Activated CD4-positive, alpha-beta T cell treated with anti-CD3 and anti-CD28 coated beads, Interleukin-2, amount 50 U/mL, for 1 hour (primary cell): ENCODE measurements at places on chromosomes 5 and 9.

- DNase-seq: no peak
Measured at GRCh38 chr5:56530626-56531138, 284.7 kb upstream of the MAP3K1 start.

DNA sequence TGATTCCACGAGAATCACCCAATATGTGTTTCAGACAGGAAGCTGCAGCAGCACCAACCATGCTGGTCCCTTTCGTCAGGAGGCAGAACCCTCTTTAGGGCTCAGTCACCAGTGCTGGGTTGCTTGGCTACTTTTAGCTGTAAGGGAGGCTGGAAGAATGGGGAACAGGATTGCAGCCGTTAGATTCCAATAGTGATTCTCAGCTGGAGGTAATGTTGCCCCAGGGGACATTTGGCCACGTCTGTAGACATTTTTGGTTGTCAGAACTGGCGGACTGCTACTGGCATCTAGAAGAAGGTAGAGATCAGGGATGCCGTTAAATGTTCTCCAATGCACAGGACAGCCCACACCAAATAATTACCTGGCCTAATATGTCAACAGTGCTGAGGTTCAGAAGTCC, 81.8 kb downstream of the ANKRD33B start:
- DNase-seq: no peak

DNA sequence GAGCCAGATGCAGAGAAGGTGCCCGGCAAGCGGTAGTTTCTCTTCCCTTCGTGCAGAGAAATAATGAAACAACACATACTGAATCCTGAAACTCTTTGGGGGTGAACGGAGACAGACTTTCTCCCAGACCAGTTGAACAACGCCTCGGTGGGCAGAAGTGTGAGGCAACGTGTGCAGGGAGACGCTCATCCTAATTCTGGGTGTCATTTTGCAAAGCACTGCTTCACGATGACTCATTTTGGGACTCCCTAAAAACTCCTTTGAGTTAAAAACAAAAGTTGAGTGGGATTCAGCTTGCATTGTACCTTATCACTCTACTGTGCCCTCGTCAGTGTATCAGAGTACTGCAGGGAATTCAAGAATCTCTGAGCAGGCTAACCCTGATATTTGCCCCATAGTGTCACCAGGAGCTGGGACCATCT, 3.5 kb upstream of the NEK6 start:
- no peak for DNase-seq

DNA sequence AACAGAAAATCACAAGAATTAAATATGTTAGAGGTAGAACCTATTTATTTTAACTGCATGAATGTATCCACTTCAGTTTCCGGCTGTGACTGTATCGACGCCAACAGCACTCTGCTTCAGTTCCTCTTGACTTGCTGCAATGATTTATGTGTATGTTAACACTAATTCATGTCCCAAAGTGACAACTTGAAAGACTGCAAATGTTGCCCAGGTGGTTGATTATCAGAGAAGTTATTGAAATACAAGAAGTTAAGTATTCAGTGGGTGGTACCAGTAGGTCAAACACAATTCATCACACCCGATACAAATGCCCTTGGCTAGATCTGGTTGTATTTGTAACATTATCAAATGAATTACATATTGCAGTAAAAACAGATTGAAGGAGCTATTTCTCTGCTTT, 622.7 kb upstream of the CDH18 start:
- no peak for DNase-seq

GRCh38 chr9:76426807-76427419, 32.1 kb upstream of the GCNT1 start:
- no peak for DNase-seq

- DNase-seq: no peak
Measured at GRCh38 chr9:22036866-22037626, 27.9 kb upstream of the CDKN2B start.

- no peak for DNase-seq
Measured at GRCh38 chr5:93336330-93337110, 244.5 kb downstream of the NR2F1-AS1 start.

DNA sequence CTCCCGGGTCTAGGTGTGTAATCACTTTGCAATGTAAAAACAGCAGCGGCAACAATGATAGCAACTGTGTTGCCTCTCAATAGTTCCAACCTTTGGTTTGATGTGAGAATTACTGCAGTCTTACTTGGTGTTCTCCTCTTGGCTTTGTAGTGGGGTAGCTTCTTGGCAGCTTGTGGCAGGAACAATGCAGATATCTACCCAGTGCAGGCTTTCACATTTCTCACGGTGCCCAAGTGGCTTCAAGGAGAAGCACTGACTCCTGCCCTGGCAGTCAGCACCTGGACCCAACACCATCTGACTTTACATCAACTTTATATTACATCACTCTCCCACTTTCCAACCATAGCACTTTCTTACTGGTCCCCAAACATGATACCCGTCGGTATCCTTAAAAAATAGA, 28.4 kb upstream of the TIFAB start:
- DNase-seq: no peak

DNA sequence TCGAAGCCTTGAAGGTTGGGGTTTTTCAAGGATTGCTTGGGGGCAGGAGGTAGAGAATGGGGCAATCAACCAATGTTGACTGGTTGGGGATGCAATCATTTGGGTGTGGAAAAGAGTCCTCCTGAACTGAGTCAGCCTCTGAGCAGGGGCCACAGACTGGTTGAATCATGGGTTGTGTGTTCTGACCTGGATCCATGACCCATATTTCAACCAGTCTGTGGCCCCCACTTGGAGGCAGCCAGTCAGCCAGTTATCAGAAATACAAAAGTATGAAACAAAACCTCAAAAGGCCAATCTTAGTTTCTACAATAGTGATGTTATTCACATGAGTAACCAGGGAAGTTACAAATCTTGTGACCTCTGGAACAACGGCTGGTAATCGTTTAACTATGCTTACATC, 81.4 kb upstream of the RANBP6 start:
- no peak for DNase-seq

DNA sequence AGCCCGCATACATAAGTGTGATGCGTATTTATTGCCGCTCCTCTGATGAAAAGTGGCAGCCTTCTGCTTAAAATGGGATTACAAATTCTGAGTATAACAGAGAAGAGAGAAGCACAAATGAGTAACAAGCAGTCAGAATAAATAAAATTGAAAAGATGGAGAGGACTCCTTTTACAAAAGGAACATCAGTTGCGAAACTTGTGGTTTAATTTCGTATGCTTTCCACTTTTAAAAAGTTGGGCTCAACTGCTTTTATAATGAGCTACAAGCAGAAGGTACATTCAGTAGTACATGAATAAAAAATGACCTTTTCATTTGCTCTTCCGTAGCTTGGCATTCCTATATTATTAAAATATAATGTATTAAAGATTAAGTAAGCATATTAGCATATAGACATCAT, 320.0 kb downstream of the FBXL17 start:
- DNase-seq: no peak

DNA sequence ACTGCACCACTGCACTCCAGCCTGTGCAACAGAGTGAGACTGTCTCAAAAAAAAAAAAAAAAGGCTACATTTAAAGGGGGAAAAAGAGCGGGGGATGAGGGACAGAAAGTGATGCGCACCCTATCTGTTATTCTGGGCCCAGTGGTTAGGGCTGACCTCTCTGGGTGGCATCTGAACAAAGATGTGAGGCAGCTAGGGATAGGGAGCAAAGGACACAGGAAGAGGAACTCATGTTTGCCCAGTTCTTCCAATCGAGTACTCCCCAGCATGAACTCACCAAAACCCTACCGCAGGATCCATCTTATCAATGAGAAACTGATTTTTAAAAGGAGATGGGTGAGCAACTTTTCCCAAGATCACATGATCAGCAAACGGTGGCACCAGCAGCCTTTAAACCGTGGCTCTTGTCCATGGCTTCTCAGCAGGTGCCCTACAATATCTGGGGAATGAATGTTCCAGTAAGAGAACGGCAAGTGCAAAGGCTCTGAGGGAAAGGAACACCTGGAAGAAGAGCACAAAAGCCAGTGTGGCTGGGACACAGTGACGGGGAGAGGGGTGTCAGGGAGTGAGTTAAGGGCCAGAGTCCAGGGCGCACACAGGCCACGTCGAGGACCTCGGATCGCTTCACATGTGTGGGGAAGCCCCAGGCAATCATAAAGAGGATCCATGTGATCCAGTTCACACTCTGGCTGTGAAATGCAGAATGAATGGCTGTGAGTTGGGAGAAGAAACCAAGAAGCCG, 22.0 kb downstream of the RAPGEF1 start:
- no peak for DNase-seq

- DNase-seq: no peak
Measured at GRCh38 chr9:93207860-93208734, 24.2 kb downstream of the WNK2 start.

GRCh38 chr9:128911529-128912035, 9.2 kb upstream of the PHYHD1 start:
- no peak for DNase-seq

GRCh38 chr5:5342784-5343183, 79.7 kb upstream of the ICE1 start:
- DNase-seq: no peak

DNA sequence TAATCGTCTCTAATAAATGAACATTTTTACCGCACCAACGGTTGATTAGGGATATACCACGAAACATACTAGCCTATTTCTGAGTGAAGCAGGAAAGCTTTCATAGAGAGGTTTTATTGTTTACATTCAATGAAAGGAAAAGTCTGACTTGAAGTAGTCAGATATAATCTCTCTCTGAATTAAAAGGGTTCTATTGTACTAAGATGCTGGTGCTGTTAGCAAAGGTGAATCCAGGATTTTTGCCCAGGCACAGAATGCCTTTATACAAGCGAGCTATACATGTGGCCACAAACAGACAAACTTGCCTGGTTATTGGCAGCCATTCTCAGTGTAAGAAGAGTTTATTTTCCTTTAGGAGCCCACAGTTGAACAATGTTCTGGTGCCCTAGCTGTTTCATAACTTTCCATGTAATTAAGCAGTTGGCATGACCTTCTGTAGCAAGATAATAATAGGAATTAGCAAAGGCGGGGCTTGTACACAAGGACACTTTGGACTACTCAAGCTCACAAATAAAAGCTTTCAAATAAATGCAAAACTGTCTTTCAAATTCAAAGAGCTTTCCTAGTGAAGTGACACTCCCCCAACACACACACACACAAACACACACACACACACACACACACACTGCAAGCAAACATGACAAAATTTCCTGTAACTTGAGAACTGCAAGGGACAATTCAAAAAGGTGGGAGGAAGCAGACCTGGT, 198.7 kb upstream of the MAP3K1 start:
- no peak for DNase-seq

DNA sequence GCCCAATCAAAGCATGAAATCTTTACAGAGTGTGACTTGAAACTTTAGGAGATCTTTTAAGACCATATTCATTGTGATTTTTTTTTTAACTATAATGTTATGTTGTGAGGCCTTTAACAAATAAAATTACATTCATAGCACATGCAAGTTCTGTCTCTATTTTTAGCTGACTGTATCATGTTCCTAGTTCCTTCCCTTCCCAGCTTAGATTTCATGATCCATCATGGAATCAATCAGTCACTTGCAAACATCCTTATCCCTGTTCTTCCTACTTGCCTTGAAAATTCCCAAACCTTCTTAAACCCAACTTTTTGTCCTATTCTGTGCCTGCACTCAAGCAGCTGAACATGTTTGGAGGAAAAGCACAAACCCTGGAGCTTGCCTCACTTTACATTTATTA, 141.8 kb downstream of the DMXL1 start:
- no peak for DNase-seq

DNA sequence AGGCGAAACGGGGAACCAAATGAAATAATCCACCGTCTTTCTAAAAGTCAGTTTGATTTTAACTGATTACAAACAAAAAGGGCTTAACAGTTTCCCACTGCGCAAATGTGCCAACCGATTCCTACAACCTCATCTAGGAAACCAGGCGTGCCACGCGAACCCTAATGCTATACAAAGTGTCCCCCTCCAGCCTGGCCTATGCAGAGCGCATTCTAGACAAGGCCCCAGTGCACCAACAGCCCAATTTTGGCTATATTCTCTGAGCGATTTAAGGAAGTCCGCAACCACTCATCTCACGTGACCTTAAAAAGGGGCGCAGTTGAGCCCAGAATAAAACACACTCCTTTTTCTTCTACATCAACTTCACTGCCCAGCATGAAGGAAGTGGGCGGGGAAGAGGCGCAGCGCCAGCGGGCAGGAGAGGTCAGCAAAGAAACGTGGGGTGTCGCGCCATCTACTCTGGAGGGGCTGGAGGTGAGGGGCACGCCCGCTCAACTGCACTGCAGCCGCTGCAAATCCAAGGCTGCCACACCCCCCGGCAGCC, 779 bp downstream of the FAM13B start:
- DNase-seq: peak; percentile 35

DNA sequence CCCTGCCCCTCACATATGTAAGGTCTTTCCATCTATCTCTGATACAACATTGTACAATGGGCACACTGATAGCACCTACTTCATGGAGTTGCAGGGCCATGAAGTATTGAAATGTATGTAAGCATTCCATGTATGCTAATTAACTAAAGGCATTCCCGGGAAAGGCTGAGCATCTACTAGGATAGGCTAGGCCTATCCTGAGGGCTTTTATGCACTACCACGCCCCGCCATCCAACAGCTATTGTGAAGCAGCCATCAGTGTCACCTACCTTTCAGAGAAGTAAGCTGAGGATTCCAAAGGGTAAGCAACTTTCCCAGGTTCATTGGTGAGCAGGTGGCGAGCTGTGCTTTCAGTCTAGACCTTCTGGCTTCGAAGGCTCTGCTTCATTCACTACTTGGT, 47.6 kb downstream of the NSG2 start:
- DNase-seq: no peak

DNA sequence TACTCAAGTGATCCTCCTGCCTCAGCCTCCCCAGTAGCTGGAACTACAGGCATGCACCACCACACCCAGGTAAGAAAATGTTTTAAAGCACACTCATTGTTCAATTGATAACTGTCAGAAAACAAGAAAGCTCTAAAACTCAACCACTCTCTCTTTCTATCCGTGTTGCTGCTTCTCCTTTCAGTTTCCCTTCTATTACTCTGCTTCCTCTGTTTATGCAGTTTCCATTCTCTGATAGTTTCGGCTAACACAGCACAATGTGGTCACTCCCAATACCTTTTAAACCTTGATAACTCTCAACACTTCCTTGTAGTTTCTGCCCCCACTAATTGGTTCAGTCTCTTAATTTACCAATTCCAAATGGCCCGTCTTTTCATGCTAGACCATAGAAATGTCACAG, 59.2 kb upstream of the NR4A3 start:
- no peak for DNase-seq

- no peak for DNase-seq
Measured at GRCh38 chr9:84875193-84875592, 205.7 kb downstream of the NTRK2 start.

DNA sequence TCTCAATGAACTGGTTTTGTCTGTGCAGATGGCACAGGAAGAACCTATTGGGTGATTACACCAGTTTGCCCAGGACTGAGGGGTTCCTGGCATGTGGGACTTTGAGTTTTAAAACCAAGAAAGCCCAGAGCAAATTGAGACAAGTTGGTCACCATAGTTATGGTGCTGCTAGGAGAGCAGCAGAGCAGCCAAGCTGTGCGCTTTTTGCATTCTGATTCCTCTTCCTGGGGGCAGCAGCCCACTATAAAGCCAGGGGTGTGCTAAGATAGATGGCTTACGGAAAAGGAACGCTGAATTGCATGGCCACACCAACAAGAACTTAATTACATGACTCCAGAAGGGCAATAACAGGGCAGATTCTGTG, 49.7 kb downstream of the TIMD4 start:
- DNase-seq: no peak
